Bone marrow (tissue), 2 donors: ENCODE measurements at places on chromosomes 4 and X.

DNA sequence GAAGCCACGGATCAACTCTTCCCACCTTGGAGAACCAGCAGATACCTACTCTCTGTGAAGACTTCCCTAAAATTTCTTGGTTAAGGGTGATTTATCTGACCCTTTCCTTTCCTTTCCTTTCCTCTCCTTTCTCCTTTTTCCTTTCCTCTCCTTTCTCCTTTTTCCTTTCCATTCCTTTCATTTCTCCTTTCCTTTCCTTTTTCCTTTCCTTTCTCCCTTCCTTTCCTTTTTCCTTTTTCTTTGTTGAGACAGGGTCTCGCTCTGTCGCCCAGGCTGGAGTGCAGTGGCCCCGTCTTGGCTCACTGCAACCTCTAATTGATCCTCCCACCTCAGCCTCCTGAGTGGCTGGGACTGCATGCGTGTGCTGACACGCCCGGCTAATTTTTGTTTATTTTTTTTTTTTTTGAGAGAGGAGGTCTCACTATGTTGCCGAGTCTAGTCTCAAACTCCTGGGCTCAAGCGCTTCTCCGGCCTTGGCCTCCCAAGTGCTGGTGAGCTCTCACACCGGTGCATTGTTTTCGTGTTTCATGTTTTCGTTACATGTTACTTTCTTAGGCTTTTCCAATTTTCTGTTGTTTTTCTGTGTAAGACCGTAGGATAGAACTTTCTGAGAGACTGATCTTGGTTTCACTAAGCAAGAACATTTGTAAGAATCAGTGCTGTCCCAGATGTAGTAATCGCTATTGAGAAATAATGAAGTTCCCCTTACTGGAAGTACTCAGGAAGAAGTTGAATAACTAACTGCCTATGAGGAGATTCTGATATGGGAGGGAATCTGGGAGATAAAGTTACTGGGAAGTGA lies 2.0 kb downstream of the TMEM165 start:
- no peak for DNase-seq

GRCh38 chr4:166123546-166123945 lies 250.5 kb downstream of the TLL1 start:
- DNase-seq, result no peak

DNA sequence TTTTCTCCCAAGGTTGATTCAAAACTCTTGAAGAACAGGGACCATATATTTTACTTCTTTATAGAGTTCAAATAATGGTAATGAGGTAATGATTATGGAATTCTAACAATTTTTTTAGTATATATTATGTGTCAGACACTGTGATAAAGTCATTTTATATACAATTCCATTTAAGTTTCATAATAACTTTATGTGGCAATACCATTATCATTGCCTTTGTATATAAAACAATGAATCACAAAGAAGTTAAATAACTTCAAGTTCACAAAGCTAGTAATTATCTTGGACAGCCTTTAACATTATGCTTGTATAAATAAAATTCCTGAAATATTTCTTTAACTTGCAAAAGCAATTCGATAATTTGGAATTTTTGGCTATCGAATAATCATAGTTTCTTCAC lies 20.6 kb downstream of the MAGEC1 start:
- DNase-seq, result no peak

DNA sequence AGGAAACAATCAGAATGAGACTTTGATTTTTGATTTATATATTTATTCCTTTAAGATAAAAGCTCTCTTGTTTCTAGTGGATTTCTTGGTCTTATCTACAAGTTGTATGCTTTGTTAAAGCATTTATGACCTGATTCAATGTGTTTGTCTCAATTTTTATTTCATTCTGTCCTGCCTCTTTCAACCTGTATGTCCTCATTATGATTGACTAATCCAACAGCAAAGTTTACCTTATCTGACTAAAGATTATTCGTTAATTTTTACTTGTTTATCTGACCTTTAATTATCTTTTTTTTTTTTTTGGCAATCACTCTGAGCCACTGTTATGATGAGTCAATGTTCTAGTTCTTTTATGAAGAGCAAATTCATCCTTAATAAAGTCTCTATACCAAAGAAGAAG lies 54.9 kb downstream of the UGT2A3 start:
- no peak for DNase-seq

DNA sequence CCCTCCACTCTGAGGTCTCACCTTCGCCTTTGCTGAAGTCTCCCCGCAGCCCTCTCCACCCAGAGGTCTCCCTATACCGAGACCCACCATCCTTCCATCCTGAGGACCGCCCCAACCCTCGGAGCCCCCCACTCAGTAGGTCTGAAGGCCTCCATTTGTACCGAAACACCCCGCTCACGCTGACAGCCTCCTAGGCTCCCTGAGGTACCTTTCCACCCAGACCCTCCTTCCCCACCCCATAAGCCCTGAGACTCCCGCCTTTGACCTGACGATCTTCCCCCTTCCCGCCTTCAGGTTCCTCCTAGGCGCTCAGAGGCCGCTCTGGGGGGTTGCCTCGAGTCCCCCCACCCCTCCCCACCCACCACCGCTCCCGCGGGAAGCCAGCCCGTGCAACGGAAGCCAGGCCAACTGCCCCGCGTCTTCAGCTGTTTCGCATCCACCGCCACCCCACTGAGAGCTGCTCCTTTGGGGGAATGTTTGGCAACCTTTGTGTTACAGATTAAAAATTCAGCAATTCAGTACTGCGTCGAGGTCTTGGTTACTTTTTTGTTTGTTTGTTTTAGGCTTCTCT lies 5.0 kb downstream of the SOD3 start:
- no peak for DNase-seq
